NCI-H1092 (cell line): ENCODE measurements at places on chromosomes 7 and 10.

- DNase-seq, result no peak
Measured at GRCh38 chr7:12583176-12583575, 12.7 kb downstream of the SCIN start.

- DNase-seq, result no peak
Measured at GRCh38 chr10:44388641-44389040, 3.7 kb upstream of the CXCL12 start.

- DNase-seq, result no peak
Measured at GRCh38 chr7:117979954-117980497, 106.8 kb upstream of the CTTNBP2 start.

GRCh38 chr10:30365883-30366282 lies 16.8 kb upstream of the MTPAP start:
- DNase-seq, result no peak

DNA sequence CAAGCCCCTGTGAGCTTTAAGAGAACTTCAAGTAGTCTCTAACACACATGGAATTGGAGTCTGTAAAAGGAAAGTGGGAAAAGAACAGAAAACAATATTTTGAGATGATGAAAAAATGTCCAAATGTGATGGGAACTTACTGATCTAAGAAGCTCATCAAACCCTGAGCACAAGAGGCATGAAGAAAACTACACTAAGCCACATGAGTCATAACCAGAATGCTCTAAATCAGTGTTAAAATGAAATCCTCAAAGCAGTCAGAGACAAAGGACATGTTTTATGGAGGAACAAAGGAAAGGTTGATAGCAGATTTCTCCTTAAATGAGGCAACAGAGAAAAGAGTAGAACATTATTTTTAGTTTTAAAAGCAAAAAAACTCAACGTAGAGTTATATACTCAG lies 37.2 kb downstream of the ZNF33A start:
- no peak for DNase-seq

GRCh38 chr10:35136263-35136815 lies 9.7 kb downstream of the CREM start:
- no peak for DNase-seq

- no peak for DNase-seq
Measured at GRCh38 chr7:74178632-74179031, 4.5 kb downstream of the EIF4H start.

DNA sequence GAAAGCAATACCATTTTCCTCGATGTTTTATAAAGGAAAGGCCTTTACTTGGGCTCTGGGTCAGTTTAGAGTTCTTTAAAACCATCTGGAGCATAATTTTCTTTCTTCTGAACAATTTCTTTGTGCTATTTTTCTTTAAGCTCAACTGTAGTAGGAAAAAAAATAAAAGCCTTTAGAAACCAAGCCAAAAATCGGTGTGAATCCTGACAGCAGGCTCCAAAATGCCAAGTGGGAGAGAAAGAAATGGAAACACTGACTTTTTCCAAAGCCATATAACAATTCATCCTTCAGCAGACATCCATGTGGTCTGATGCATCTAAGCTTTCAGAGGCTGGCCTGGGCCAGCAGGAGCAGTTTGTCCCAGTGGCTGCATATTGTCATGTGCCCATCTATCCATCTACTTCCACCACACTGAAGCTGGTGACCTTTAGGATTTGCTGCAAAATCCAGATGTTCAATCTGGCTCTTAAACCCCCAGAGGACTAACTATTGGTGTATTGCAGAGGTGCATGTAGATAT lies 23.0 kb upstream of the ITPRID1 start:
- no peak for DNase-seq

DNA sequence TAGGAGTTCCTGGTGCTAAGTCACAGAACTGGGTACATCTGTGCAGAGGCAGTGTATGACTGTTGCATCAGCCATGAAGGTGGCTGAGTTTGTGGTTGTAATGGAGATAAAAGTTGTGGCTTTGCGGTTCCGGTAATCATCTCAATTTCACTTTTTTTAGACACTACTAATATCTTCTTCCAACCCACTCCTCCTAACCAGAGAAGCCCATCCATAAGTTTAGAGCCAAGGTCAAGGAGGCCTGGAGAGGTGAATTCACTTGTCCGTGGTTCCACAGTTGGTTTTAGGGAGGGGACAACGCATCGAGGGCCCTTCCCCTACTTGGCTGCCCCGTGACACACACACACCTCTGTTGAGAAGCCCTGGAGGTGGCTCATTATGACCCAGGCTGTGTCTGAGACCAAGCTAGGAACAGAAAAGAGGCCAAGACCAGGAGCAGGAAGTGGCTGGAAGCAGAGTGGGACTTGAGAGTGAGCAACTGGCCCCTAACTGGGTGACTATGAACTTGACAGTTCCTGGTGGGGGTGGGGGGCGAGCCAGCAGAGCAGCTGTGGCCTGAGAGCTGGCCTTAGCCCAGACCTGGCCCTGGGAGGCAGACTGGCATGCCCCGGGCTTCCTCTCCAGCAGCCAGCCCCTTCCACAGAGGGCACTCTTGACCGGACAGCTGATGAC lies 66.8 kb upstream of the COL13A1 start:
- DNase-seq, result no peak

DNA sequence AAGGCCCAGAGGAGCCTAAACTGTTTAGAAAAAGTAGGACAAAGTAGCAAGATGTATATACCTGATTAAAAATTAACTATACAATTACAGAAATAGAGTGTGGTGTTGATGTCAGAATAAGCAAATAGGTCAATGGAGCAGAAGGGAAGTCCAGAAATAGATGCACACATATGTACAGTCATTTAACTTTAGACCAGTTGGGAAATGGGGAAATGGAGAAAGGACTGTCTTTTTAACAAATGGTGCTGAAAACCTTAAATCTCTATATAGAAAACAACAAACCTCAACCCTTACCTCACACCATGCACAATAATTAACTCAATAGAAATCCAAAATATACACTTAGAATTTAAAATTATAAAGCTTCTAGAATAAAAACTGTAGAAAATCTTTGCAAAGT lies 72.2 kb downstream of the CH25H start:
- no peak for DNase-seq

GRCh38 chr7:22267930-22268615 lies 88.9 kb downstream of the RAPGEF5 start:
- no peak for DNase-seq

- no peak for DNase-seq
Measured at GRCh38 chr7:103766660-103767059, 222.8 kb downstream of the RELN start.

- DNase-seq, result no peak
Measured at GRCh38 chr10:10302689-10303088, 715.0 kb upstream of the CELF2 start.

- DNase-seq, result no peak
Measured at GRCh38 chr7:43905209-43905946, 1.0 kb downstream of the URGCP start.

DNA sequence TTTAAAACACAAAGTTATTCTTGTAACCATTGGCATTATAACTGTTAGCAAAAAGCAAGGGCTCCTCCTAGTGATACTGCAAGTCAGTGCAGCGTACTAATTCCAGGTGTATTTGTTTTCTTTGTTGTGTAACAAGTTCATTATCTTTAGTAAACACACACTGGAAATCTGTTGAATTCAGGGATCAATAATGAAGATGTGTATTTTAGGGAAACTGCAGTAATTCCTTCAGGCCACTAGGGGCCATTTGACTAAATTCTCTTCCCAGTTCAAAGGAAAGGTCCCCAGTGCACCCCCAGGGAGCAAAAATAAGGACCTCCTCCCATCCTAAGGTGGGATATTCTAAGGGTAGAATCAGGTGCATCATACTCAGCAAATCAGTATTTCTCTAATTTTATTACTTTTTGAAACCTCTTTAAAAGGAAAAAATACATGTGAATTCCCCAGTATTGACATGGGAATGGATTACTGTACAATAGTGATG lies 158.6 kb upstream of the LYZL1 start:
- peak; percentile 9 for DNase-seq

- DNase-seq, result no peak
Measured at GRCh38 chr7:24879291-24879690, 100.7 kb downstream of the OSBPL3 start.

DNA sequence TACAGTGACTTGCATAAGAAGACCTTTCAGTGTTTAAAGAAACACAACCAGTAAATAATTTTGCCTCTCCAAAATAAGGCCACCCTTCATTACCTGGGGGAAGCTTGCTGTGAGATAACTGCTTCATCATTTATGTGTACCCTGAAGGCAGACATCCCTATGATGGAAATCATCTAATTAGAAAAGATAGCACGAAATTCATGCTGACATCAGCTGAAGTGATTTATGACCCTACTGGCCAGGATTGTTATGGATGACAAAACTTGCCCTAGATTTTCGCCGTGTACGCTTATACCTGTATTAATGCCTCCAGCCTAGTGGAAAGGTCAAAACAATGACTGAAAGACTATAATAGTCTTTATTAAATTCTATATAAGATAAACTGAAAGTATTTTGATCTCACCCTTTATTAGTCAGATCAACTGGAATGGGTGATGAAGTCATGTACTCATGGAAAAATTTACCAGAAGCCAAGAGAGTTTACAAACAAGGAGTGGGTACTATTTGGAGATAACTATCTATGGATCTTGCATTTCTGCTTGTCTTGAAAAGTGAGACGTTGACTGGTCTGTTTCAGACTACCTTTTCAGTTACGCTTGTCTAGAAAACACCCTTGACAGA lies 114.2 kb downstream of the PPP1R3A start:
- DNase-seq, result no peak

GRCh38 chr10:73814896-73815718 lies 3.7 kb upstream of the NDST2 start:
- no peak for DNase-seq

GRCh38 chr7:19362099-19362498 lies 216.9 kb upstream of the FERD3L start:
- no peak for DNase-seq

- no peak for DNase-seq
Measured at GRCh38 chr7:106609416-106609815, 51.5 kb downstream of the CCDC71L start.

DNA sequence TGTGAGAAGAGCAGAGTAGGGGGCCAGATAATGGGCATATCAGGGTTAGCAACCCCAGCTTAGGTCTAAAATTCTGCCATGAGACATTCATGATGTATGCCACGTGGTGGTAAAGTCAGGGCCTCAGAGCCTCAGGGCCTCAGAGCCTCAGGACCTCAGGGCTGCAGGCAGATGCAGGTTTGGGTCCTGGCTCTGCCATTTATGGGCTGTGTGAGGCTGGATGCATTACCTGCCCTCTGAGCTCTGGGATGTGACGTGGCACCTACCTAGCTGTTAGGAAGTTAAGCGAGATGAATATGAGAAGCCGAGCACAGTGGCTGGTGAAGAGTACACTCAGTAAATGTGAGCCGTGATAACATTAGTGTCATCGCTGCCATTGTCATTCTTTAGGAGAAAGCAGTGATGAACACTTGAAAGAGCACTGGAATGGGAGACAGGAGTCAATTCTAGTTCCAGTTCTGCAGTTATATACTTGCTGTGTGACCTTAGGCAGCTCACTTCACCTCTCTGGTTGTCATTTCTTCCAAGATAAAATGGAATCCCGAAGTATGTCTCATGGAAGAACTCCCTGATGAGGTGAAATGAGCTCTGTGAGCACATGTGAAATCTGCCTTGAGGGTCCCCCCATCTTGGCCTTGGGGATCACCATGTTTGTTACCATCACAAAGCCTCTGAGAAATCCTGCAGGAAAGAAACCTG lies 127.2 kb downstream of the SH3PXD2A start:
- no peak for DNase-seq

DNA sequence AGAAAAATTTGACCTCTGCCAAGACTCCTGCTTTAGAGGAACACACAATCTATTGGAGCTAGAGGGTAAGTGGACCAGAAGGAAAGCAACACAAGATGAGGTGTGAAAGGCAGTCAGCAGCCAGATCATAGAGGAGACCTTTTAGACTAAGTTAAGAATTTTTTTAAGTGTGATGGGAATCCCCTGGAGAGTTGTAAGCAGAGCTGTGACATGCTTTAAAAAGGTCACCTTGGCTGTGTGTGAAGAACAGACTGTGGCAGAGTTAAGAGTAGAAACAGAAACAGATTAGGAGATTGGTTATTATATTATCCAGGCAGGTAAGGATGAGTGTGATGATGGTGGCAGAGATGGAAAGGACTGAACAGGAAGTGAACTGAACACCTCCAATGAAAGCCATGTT lies 23.5 kb downstream of the CPEB3 start:
- no peak for DNase-seq

- peak; percentile 53 for DNase-seq
Measured at GRCh38 chr7:141701489-141702046, 398 bp downstream of the DENND11 start.

GRCh38 chr7:17732083-17732482 lies 208.2 kb downstream of the SNX13 start:
- DNase-seq, result no peak

GRCh38 chr10:126124668-126125349 lies 228.4 kb downstream of the FANK1 start:
- DNase-seq, result no peak

DNA sequence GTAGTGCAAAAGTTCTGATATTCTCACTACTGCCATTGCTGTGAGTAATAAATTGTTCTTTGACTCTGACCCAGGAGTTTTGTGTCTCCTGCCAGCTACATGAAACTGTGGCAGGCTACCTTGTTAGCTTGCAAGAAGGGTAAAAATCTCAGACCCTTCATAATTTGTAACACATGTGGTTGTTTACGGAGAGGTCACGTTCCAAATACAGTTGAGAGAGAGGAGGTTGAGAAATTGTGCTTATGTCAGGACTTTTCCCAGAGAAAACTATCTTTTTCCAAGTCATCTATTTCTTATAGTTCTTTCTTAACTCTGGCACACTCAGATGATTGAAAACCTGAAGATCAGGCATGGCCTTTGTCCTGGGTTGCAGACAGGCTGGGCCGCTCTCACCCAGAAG lies 114.4 kb upstream of the SVIL start:
- no peak for DNase-seq

DNA sequence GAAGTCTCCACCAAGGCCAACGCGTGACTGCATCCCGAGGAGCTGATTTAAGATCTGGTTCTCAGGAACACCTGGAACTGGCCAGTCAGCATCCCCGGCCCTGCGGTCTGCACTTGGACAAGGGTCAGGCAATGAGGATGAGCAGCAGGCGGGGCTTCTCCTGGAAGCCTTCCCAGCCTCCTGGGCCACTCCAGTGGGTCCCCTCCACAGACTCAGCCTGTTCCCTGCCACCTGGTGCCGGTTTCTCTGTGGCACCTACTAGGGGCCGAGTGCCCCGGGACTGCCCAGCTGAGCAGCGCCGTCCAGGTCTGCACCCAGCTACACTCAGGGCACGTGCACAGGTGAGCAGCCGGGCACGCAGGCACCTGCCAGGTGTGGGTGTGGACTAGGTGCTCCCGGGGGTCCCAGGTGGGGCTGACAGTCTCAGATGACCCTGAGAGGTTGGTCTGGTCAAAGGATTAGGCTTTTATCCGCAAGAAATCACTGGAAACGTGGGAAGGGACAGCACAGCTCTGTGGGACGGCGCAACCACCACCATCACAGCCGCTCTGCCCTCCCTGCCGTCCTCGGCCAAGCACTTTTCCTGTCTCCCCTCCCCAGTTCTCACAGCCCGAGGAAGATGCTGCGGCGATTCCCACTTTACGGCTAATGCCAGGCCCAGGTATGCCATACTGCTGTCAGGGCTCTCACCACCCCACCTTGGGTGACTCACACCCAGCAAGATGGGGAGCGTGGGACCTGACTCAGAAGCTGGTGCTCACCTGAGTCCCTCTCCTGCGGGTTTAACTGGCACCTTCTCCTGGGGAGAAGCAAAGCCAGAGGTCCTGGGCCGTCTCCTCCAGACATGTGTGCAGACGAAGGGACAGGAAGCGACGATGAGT lies 166.0 kb downstream of the RNF216 start:
- DNase-seq, result no peak

- no peak for DNase-seq
Measured at GRCh38 chr10:76559892-76560220, 1077.8 kb downstream of the KCNMA1 start.
